Endothelial cell of umbilical vein (primary cell): ENCODE measurements at places on chromosomes 1 and 21.

- H3K27me3 ChIP-seq: peaks cover 15% of the 10 kb centered on the region
- no peak for DNase-seq
- no peak overlapping the region for H3K4me3 ChIP-seq
- peaks cover 21% of the 10 kb centered on the region for H3K4me1 ChIP-seq
- no peak overlapping the region for H3K27ac ChIP-seq
Measured at GRCh38 chr1:46725736-46726108, 6.8 kb upstream of the EFCAB14 start.

DNA sequence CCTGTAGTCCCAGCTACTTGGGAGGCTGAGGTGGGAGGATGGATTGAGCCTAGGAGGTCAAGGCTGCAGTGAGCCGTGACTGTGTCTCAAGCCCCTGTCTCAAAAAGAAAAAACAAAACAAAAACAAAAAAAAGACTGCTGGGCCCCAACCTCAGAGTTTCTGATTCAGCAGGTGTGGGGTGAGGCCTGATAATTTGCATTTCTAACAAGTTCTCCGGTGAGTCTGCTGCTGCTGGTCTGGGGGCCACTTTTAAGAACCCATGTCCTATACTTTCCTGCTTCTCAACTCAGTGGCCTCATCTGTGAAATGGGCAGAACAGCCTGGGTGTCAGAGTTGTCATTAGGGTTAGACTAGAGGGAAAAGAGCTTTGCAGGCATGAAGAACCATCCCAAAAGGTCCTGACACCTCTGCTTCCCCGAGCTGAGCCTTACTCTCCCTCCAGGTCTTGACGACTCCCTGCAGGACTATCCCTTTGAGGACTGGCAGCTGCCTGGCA, 2.8 kb downstream of the CNKSR1 start:
- H3K27me3 ChIP-seq: no peaks in the 10 kb centered on the region
- no peaks in the 10 kb centered on the region for H3K36me3 ChIP-seq
- H3K4me3 ChIP-seq: no peak overlapping the region
- no peak overlapping the region for H3K27ac ChIP-seq

- H3K4me1 ChIP-seq: no peaks in the 10 kb centered on the region
- H3K27ac ChIP-seq: no peak overlapping the region
- no peak overlapping the region for H3K4me3 ChIP-seq
- no peaks in the 10 kb centered on the region for H3K27me3 ChIP-seq
- H3K36me3 ChIP-seq: no peaks in the 10 kb centered on the region
Measured at GRCh38 chr1:22437573-22437972, 14.1 kb upstream of the ZBTB40 start.

GRCh38 chr1:220655961-220656740, 34.0 kb upstream of the C1orf115 start:
- no peaks in the 10 kb centered on the region for H3K4me1 ChIP-seq
- no peaks in the 10 kb centered on the region for H3K36me3 ChIP-seq
- no peak overlapping the region for H3K4me3 ChIP-seq

GRCh38 chr1:117634631-117635030, 28.8 kb downstream of the TENT5C start:
- no peaks in the 10 kb centered on the region for H3K27me3 ChIP-seq
- no peak overlapping the region for H3K4me3 ChIP-seq
- H3K36me3 ChIP-seq: no peaks in the 10 kb centered on the region

- no peaks in the 10 kb centered on the region for H3K36me3 ChIP-seq
- no peaks in the 10 kb centered on the region for H3K4me1 ChIP-seq
- H3K27ac ChIP-seq: no peak overlapping the region
- DNase-seq: no peak
- H3K27me3 ChIP-seq: no peaks in the 10 kb centered on the region
Measured at GRCh38 chr1:153441238-153441755, 19.2 kb downstream of the S100A7 start.
